Suprapubic skin (tissue), 4 donors: ENCODE measurements at places on chromosomes 4 and X.

GRCh38 chr4:146407257-146407656 is 114.5 kb downstream of the SLC10A7 start:
- no peak for DNase-seq

- DNase-seq = no peak
Measured at GRCh38 chrX:13646154-13646549, 6.8 kb upstream of the TCEANC start.

GRCh38 chr4:121819216-121819965 is 4.3 kb downstream of the CCNA2 start:
- DNase-seq = no peak

- DNase-seq = no peak
Measured at GRCh38 chr4:88998001-88998400, 59.0 kb downstream of the FAM13A start.

- no peak for DNase-seq
Measured at GRCh38 chrX:32267796-32268195, 943.6 kb downstream of the DMD start.

DNA sequence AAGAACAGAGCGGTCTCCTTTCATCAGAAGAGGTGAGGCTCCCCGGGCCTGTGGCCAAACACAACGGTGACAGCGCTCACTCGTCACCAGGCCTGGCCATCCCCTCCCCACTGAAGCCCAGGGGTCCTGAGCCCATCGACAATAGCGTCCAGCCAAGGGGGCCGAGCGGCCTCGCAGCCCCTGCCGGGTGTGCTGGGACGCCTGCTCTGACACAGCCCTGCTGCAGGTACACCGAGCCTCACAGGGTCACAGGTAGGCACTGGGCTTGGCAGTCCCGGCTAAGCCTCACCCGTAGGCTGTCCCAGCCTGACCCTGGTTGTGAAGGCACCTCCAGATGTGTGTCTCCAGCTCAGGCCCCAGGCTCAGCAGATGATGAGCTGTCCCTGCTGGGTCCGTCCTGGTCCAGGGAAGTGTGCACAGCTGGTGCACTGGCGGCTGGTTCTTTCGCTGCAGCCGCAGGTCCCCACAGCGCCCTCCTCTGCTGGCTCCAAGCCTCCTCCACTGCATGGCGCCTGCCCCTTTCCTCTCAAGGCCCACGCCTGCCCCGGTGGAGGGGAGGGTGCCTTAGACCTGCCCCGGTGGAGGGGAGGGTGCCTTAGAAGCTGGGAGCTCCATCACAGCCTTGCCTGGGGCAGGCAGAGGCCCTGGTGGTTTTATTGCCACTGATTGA is 21.5 kb downstream of the UVSSA start:
- peak; percentile 53 for DNase-seq

- no peak for DNase-seq
Measured at GRCh38 chr4:158068068-158068467, 104.8 kb downstream of the GASK1B start.

- DNase-seq = no peak
Measured at GRCh38 chrX:49912086-49912485, 10.3 kb upstream of the CLCN5 start.

DNA sequence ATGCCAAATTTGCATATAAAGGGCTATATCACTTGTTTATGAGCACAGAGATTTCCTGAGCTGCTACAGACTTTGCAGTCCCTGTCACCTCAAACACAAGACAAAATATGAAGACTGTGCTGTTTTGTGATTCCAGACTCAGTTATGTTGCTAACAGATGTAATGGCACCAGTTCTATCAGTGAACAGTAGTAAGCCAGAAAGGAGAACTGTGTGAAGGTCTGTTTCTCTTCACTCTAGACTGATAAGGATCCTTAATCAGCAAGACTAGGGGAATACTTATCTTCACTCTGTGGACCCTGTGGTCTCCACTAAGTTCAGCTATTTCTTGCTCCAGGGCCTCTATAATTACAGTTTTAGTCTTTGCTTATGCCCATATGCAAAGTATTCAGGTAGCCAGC is 82.7 kb downstream of the ANXA5 start:
- DNase-seq = no peak

GRCh38 chr4:96390404-96390803 is 550.5 kb downstream of the PDHA2 start:
- DNase-seq = no peak

- no peak for DNase-seq
Measured at GRCh38 chr4:139025841-139026240, 10.3 kb downstream of the NOCT start.

GRCh38 chrX:3192835-3193234 is 151.6 kb downstream of the ARSF start:
- DNase-seq = no peak

DNA sequence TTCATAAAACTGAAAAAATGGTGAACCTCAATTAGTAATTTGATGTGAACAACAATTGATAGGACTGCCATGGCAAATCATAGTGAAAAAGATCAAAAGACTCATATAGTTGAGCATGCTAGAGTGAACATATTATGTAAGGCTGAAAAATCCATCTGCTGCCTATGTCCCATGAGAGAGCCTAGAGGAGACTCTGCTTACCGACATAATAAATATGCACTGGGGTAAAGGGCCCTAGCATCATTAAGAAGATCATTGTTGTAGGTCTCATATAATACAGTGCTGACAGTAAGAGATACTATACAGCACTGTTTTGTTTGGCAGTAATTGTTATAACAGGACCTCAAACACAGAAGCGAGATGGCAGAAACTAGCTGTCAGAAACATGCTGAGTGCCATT is 229.0 kb downstream of the PABPC4L start:
- no peak for DNase-seq

GRCh38 chr4:81179326-81179725 is 35.7 kb downstream of the PRKG2 start:
- DNase-seq = no peak

DNA sequence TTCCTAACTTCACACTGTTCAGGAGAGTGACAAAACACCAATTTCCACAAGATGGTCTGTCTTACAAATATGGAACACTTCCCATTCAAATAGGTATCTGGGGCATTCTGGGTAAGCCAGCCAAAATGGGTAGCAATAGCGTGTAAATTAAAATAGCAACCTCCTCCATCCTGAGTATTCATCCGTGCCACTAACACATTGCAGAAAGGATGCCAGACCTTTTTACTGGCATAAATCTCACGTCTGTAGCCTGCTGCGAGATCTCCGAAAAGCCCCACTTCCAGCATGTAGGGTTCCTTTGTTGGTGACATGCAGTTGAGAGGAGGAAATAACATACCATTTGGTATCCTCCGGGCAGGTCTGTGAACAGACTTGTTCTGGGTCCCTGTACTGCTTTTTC is 52.7 kb upstream of the RAI2 start:
- no peak for DNase-seq

- no peak for DNase-seq
Measured at GRCh38 chrX:24231131-24231540, 81.6 kb downstream of the ZFX start.

DNA sequence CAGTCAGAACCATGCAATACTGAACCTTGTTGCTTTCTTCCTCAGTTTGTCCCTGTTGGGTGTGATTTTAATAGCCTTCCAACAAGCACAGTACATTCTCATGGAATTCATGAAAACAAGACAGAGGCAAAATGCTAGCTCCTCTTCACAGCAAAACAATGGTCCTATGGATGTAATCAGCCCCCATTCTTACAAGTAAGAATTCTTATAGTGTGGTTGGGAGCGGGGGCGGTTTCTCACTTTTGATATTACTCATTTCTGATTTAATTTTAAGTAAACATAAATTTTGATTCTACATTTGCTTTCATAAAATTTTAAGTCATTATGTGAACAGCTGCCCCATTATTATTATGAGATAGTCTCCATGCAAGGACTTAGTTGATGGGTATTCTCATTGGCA is 80.8 kb upstream of the TLR2 start:
- DNase-seq = no peak

GRCh38 chr4:124431653-124432192 is 280.8 kb downstream of the ANKRD50 start:
- DNase-seq = no peak
